ENCODE measurements at places on chromosomes 13 and 19.

DNA sequence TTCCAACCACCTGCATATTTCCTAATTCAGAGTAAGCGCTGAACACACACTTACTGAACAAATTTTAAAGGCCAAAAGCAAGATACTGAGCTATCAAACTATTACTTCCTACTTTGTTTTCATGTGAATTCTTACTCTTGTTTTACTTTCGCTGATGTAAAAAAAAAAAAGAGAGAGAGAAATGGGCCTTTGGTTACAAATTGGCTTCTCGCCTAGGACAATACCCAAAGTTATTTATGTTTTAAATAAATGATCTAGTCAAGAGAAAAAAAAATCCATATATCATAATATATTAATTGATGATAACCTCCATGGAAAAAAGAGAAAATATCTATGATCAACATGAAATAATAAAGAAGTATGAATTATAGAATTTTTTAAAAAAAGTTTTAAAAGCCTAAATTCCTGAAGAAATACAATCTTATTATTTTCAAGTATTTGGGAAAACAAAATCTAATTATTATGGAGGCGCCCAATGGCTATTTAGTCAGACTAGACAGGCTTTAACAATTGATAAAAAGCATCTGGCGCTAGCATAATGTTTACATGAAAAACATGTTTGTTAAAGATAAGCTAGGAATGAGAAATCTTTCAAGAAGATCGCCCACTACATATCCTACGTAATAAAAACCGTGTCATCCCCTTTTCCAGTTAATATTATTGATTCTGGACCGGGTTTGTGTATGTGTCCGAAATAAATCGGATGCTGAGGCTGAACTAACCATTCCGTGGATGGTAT lies 9.0 kb downstream of the COL4A1 start:
- no peak for DNase-seq

DNA sequence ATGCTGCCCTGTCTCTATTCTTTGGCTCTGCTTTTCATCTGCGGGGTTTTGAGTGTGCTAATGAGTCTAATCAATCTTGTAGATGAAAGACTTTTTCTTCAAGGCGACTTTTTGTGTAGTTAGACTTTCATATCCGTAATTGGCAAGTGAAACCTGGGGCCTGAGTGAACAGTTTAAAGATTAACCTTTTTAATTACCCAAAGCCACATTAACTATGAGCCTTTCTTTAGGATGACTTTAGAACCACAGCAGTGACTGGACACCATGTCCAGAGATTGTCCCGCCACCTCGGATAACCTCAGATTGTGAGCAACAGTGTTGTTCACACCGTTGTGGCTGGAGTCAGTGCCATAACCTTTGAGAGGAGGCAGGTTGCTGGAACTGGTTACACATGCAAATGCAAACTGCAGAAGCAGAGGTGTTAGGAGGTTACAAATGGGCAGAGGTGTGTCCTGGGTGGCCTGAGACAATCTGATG lies 58.7 kb downstream of the SIAH3 start:
- no peak for DNase-seq

GRCh38 chr13:29266756-29267733 lies 328.4 kb downstream of the SLC7A1 start:
- no peak for DNase-seq

- DNase-seq = no peak
Measured at GRCh38 chr19:32317086-32317485, 28.3 kb upstream of the ZNF507 start.

GRCh38 chr13:28246891-28247290 lies 108.5 kb downstream of the PAN3 start:
- no peak for DNase-seq

- DNase-seq = no peak
Measured at GRCh38 chr19:1653300-1653628, 849 bp upstream of the TCF3 start.

DNA sequence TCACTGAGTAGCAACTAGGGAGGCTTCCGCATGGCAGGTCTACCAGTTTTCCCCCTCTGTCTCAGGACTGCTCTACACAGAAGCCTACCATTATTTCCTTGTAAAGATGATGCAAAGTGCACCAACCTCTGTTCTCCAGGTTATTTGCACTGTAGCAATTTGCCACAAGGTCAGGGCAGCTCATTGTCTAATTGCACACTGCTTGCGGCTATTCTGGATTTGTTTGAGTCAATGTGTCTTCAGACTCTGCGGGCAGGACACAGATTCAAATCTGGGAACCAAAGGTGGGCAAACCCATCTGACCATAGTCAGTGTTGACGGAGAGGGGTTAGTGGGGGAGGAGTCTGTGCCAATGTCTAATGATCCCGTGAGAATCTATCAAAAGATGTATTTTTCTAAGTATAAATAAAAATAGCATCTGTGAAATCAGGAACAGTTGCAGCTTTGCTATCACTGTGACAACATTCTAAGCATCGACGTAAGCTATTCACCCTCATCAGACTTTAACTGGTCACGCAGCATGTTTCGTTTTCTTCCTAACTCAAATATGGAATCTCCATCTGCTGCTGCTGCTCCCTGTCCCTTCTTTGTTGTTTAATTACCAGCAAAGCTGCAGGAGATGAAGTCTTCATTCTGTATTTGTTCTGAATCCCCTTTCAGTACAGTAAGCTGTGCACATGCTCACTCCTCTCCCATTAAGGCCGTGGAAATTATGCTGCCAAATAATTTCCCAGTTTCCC lies 26.4 kb downstream of the CYSLTR2 start:
- no peak for DNase-seq

DNA sequence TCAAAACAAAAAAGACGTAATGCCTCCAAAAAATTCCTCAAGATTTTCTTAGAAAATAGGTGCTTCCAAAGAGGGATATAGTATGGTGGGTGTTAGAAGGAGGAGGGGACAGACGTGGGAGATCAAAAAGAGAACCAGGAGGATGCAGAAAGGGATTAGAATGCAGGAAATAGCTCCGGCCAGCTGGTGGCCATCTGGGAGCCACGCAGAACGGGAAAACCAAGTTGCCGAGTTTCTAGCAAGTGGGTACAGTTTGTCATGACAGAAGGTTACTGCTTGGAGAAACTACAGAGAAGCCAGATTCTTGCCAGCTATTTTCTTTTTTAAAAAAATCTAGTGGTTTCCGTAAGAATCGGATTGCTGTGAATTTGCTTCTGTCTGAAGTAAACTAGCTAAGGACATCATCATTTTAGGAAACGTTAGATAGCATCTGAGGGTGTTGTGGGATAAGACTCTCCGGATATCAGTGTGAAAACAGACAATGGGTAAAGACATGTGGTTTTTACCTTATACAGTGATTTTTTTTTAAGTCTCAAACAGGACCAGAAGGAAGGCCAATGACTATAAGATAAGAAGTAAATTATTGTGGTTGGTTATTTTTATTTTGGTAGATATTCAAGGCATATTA lies 104.9 kb downstream of the HSPH1 start:
- no peak for DNase-seq

DNA sequence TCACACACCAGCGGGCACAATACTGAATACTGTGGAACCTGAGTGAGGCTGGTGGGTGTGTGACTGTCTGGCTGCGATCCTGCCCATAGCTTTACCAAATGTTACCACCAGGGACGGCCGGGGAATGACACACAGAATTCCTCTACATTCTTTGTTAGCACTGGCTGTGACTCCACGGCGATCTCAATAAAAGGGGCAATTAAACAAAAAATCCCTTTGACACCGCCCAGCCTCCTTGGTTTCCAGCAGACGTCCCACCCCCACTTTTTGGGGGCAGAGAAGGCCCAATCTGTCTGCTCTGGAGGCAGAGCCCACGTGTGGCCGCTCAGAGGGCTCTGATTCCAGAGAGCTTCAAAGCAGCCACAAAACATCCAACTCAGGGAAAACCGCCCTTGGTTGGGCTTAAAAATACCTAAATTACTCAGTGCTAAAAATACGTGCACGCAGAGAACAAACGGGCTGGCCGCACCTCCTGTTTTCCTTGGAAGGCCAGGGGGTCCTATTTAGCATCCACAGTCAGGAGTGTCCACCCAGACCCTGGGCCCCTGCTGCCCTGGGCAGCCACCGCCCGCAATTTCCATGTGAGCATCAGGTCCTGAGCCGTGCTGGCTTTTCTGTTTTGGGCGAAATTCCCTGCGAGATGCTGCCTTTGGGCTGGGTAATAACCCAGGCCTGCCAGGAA lies 47.8 kb downstream of the GADD45B start:
- no peak for DNase-seq

- no peak for DNase-seq
Measured at GRCh38 chr19:38801359-38802095, 11.2 kb downstream of the LGALS4 start.

DNA sequence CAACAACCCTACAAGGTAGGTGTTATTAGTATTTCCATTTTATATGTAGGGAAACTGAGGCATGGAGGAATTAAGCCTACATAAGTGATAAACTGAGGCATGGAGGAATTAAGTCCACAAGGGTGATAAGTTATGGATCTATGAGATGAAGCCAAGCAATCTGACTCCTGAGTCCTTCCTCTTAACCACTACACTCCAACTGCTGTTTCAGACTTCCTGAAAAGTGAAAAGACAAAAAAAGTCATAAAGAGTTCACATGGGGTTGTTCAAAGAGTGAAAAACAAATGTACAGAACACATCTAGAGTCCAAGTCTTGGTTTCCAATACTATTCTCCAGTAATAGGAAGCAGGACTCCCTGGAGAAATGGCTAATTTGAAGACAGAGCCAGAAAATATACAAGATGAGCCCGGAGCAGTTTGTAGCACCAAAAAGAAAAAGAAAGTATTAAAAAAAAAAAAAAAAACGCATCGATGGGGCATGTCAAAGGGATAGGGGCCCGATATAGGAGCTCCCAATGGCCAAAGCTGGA lies 12.1 kb downstream of the CRYL1 start:
- DNase-seq = no peak

- no peak for DNase-seq
Measured at GRCh38 chr19:3931041-3931440, 1.8 kb upstream of the NMRK2 start.

DNA sequence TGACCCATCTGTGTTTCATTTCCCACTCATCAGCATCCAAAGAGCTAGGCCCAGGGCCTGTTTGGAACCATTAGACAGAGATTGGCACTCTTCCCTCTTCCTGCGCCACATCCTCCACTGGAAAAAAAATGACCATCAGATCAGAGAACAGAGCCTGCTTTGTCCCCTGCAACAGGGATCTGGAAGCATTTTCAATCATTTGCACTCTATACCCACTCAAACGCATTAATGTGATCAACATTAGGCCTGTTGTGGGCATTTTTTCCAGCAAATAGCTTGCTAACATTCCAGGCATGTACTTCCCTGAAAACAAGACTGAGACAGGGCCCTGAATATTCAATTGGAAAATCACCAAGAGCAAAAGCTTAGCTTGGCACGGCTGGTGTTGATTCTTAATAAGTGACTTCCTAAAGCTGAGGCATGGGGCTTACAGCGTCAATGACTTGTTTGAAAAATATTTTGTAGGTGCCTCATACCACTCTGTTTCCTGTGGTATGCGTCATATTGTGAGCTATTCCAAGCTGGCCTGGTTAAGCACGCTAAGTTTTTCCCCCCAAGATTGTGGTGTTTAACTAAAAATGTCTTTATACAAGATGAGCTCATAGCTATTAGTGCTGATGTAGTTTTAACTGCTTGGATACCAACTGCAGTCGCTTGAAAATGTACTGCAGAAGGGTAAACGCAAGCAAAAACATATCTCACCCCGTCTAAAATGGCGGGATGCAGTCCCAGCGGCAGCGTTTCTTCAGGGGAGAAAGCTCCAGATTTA lies 404.4 kb downstream of the SPRY2 start:
- no peak for DNase-seq

- DNase-seq = no peak
Measured at GRCh38 chr19:38385804-38386257, 2.0 kb downstream of the GGN start.

DNA sequence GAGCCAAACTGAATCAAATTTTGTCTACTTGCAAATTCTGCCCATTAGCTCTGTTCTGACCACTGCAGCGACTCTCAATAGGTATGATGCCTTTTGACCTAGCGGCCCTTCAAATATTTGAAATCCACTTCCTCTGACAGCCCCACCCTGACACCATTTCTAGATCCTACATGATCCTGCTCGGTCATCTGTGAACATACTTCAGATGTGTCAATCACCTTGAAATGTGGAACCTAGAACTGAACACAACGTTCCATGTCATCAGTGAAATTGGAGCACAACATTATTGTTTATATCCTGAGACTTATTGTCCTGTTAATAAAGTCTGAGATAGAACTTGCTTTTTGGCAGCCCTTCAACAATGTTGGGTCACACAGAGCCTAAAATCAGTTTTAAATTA lies 98.2 kb downstream of the UBL3 start:
- DNase-seq = no peak

DNA sequence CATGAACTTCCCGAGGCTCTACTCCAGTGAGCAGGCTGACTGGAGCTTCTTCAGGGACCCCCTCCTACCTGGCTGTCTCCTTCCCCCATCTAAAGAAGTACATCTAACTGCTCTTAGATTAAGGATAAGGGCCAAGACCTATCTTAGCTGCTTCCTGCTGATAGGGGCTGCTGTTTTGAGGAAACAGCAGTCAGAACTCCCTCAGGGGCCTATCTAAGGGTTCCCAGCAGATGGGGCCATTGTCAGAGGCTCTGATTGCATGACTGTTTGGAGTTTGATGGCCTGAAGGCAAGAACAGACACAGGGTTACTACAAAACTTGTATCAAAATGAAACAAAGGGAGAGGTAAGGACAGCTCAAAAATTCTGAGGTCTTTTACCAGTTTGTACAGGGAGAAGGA lies 2636.9 kb upstream of the PCDH20 start:
- DNase-seq = no peak

GRCh38 chr13:79503473-79504017 lies 22.6 kb downstream of the NDFIP2 start:
- DNase-seq = no peak

Data from DMS 273 treated with DMSO at 0.1 percent for 48 hours (cell line).